ENCODE measurements at places on chromosomes 1 and 21.

GRCh38 chr1:3697810-3698209 is 45.5 kb downstream of the TP73 start:
- DNase-seq: no peak

DNA sequence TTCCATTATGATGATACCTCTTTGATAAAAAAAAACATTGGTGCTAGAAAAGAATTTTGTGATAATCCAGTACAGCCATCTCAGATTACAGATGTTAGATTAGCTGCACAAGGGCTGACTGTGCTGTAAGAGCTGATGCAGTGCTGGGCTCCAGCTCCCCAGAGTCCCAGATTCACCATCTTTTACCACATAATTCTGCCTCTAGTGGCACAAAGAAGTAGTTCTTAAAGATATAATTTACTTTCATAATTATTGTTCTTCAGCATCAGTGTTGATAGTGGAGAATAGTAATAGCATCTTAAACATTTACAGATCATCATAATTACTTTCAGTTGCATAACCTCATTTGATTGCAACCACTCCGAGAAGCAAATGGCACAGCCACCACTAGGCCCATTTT is 262.1 kb downstream of the BRINP2 start:
- DNase-seq: no peak

- DNase-seq: no peak
Observed at GRCh38 chr21:45332415-45332814, 44.7 kb upstream of the POFUT2 start.

- no peak for DNase-seq
Observed at GRCh38 chr21:32494934-32495709, 82.6 kb downstream of the EVA1C start.

DNA sequence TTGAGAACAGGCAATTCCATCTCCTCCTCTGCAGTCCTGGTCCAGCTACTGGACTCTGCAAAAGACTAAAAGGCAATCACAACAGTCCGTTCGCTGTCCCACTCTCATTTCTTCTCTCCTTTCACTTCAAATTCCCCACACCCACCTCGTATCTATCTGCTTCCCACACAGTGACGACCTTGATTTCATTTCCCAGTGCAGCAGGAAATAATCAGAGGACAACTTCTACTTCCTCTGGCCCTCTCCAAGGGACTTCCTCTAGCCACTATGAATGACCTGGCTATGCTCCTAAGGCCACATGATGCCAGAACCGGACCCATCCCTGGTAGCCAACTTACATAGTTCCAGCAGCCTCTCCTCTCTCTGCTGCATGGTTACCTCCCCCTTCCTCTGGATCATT is 8.0 kb downstream of the NOL9 start:
- DNase-seq: no peak

GRCh38 chr1:112004076-112004475 is 14.6 kb upstream of the KCND3 start:
- DNase-seq: no peak

DNA sequence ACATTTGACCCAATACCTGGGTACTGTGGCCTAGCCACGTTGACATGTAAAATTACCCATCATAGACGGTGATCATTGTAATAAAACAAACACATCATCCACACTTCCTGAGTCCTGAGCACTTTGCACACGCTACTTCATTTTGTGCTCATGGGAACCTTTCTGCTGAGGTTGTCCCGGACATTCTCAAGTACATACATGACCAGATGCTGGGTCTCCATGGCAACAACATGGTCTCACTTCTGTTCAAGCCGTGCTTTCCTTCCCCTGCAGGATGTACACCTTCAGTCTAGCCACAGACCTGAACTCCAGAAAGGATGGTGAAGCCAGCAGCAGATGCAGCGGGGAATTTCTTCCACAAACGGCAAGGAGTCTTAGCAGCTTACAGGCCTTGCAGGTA is 22.7 kb downstream of the UBASH3A start:
- DNase-seq: no peak

- no peak for DNase-seq
Observed at GRCh38 chr1:173095632-173096031, 44.9 kb upstream of the TNFSF18 start.

- no peak for DNase-seq
Observed at GRCh38 chr21:46059195-46059594, 38.7 kb upstream of the COL6A2 start.

DNA sequence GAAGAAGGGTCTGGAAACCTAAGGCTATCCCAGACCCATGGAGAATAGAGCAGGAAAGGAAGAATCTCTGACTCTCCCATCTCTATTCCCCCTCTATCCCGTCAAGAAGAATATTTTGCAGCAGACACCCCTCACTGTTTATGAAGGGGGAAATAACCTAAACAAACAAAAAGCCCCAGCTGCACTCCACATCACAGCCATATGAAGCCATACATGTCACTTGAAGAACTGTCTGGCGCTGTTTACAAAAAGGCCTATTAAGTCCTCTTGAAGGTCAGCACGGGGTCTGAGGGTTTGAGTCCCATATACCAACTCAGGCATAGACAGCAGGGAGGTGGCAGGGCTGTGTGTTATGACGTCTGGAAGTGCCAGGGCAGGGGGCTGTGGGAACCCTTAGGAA is 31.4 kb downstream of the TRABD2B start:
- DNase-seq: no peak

- no peak for DNase-seq
Observed at GRCh38 chr1:93965256-93965655, 56.0 kb upstream of the GCLM start.

DNA sequence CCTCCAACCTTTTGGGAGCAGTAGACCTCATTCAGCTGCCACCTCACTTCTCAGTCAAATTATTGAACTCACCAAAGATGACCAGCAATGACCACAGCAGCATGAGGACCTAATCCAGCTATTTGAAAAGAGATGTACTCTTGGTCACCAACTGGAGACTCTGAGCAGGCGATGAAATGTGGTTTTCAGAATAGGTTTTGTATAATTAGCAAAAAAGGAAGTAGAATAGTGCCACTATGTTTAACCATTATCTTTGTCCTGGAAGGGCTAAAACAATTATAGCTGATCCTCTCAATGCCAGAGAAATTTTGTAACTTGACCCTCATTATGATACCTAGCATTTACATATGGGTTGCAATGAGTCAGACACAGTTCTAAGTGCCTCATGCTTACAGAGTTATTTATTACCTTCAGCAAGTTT is at the start of gene FCRL2:
Gene FCRL2, minus strand, starts transcription at position 162 of the 421 bp plus-strand sequence. Its CDS starts 59 bp downstream, at position 103.
- no peak for DNase-seq

- no peak for DNase-seq
Observed at GRCh38 chr21:33578214-33578613, 10.3 kb downstream of the DONSON start.

DNA sequence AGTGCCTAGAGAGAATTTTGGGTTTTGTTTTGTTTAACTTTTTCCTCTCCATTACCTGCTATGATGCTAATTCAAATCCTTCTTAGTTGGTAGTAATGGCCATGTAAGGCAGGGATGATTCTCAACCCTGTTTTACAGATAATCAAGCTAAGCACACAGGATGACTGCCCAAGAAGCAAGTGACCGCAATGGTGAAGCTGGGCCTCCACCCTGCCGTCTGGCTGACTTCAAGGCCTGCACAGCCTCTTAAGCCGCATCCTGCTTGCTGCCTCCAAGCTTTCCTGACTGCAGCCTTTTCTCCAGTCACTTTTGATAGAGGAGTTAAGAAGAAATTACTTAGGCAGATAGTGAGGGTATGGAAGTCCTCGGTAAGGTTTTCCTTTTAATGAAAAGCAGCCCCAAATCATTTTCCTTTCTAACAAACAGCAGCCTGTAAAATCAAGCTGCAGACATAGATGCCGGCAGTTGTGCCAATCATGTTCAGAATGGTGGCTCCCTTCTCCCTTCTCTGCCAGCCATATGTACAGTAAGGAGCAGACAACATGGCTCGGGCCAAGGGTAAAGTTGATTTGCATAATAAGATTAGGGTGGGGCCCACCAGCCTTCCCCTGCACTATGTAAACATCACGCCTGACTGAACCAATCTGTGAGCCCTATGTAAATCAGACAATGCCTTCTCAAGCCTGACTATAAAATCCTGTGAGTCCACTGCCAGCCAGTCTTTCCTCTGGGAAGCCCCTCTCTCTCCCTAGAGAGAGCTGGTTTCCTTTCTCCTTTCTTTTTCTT is 8.8 kb upstream of the CTBS start:
- no peak for DNase-seq

Data from CD4-positive, alpha-beta T cell treated with Interleukin-15 for 4 hours (primary cell).